ENCODE measurements at places on chromosomes 3 and 15. TPM values are rescaled to one million over a fixed set of nuclear protein-coding genes. Genes with fewer than 3 reads are reported as not detected.
A peak's percentile ranks its signal among the peaks of the same experiment; 100 is the strongest.

DNA sequence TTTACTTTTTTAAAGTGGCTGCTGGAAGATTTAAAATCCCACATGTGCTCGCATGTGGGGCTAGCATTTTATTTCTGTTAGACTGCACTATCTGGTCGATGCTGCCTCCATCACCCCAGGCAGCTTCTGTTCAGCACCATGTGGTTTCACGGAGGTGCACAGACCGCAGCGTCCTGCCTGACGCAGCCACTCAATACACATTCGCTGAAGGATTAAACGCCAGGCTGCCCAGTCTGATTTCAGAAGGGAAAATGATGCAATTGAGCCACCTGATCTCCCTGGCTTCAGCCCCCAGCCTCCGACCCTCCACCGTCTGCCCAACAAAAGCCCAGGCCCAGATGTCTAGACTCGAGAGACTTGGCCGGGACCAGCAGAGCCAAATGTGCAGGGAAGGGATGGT lies 84.5 kb downstream of the MEGF11 start:
- no peak for DNase-seq

GRCh38 chr15:28895146-28895545 lies 9.4 kb downstream of the APBA2 start:
- no peak for DNase-seq

The PLSCR4 gene
- 1.1 TPM for total RNA-seq

DNA sequence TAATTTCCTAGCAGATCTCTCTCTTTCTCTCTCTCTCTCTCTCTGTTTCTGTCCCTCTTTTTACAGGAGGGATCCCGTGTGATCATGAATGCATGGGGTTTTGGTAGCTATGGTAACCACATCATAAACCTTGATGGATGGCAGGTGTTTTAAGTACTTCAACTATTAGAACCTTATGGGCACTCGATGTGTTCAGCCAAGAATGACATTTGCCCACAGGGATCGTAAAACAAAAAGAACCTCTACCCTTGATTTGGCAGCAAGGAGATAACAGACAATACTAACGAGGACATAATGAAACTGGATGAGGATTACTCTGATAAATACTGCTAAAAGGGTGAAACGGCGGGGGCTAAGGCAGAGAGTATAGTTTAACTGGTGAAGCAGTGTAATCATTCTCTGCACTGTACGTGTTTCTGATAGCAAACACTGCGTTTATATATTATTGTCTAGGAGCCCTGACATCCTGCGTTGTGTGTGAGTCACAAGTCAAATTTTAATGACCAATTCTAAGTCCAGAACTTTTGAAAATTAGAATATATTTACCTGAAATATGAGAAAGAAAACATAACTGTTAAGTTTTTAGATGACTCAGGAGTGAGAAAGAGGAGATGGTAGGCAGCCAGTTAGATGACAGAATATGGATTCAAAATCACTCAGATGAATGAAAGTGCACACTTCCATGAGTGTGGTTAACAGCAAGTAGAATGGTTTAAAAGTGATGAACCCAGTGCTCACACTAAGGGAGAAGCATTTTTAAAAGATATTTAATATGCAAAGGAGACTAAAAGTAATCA lies 80.3 kb downstream of the OTOL1 start:
- no peak for DNase-seq

The CFAP91 gene
- total RNA-seq: 7.0 TPM

The GTPBP8 gene
- total RNA-seq: 26.7 TPM

DNA sequence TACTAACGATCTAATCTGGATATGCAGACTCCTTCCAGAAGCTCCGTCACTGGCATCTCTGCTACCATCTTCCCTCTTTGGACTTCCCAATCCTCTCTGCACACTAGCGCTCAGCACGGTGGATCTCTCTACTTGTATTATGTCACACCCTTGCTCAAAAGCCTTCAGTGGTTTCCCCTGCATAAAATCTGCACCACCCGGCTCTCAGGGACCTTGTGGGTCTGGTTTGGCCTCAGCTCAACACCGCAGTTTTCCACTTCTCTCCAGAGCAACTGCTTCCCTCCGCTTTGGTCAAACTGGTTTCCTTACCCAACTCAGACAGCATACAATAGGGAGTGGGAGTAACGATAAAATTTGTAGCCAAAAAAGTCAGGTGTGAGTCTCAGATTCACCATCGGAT lies 30.7 kb upstream of the HES1 start:
- DNase-seq: no peak

DNA sequence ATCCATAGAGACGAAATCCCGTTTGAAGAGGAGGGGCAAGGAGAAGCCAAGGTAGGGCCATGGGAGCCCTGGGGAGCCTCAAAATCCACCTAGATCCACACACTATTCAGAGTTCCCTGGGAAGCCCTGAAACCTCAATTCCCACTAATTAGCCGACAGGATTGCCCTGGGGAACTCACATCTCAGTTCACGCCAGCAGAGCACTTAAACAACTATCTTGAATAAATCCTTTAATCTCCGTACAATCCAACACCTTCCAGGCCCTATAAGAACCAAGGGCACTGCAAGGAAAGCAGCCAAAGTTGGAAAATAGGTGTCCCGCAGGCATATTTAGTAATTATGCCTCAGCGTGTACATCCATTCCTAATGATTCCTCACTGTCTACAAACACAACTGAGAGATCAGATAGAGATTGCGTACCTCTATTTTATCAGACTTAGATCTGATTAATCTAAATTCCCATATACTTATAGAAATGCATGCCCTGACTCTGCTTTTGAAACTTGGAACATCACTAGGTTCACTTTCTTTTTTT lies 25.6 kb upstream of the EIF4A2 start:
- DNase-seq: no peak

The BFSP2 gene
- not detected for total RNA-seq

DNA sequence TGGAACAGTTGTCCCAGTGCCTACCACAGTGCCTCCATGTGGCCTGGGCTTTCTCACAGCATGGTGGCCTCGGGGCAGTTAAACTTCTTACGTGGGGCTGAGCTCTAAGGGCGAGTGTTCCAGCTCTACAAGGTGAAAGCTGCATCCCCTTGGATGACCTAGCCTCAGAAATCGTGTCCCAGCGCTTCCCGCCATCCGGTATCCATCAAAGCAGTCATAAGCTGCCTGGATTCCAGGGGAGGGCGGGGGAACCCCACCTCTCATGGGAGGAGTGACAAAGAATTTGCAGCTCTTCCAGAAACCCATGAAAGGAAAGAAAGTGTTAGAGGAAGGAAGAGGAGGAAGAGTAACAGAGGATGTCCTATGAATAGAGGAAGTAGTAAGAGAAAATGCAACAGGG lies 45.8 kb upstream of the CCDC174 start:
- DNase-seq: no peak

DNA sequence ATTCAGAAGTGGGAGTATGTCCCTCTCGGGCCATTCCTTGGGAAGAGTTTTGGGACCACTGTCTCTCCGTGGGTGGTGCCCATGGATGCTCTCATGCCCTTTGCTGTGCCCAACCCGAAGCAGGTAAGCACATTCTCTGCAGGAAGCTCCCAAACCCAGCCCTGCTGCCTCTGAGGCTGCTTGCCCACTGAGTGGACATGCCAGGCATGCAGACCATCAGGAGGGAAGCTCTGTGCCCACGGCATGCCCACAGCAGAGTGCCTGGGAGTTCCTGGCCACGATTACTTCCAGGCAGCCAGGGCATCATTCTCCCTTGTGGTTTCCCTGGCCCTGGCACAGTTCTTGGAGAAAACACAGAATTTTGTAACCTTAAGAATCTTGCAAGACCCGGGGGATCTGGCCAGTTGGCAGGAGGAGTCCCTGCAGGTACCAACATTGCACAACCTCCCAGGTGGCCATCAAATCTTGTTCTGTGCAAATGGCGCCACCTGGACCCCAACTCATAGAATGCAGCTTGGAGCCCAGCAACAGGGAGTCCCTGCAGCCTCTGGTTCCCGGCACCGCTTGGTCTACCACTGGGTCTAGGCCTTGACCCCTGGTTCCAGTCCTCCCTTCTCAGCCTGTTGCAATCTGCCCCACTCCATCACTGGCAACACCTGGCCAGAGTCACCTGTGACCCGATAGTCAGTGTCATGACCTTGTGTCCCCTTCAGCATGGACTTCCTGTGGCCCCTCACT lies 20.4 kb downstream of the FAH start:
- DNase-seq: peak; percentile 62

GRCh38 chr3:157610876-157611535 lies 107.8 kb upstream of the VEPH1 start:
- no peak for DNase-seq

- DNase-seq: no peak
These were observed 22.2 kb upstream of the ZMAT3 start for GRCh38 chr3:179093807-179094206.

GRCh38 chr3:49466085-49466484 lies 4.0 kb upstream of the DAG1 start:
- DNase-seq: no peak

- DNase-seq: no peak
These were observed 63.1 kb downstream of the CGNL1 start for GRCh38 chr15:57439128-57440027.

The GHRL gene
- total RNA-seq: 0.35 TPM
